Activated T-cell treated with anti-CD3 and anti-CD28 coated beads, Interleukin-2, amount 50 U/mL, for 48 hours (primary cell): ENCODE measurements at places on chromosomes 6 and 20.

- no peak for DNase-seq
Measured at GRCh38 chr20:20461551-20461950, 93.6 kb downstream of the INSM1 start.

DNA sequence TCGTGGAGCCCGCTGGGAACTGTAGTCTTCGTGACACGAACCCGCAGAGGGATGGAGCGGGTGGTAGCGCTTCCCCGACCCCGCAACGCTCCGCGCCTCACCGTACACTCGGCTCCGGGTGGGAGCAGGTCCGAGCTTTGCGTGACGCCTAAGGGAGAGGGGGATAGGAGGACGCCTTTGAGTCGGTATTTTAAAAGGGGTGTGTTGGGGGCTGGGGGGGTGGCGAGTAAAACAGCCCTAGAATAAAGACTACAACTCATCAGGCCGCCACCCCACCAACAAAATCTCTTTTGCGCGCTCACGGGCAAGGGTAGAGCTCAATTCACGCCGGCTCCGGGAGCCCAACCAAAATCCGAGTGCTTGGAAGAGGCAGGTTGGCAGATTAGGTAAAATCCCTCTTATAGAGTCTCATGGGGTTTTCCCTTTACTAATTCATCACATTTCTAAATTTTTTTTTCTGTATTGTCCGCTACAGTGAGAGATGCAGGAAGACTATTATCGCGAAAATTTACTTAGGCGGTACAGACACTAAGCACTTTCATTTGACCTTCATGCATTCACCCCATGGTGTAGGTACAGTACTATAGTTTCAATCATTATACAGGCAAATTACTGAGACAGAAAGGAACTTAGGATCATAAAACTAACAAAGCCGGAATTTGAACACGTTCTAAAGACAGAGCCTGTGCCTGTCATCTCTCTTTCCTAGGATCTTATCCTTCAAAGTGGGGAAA lies 706 bp upstream of the SNX14 start:
- no peak for DNase-seq

GRCh38 chr6:144007478-144008119 lies 460 bp downstream of the PLAGL1 start:
- DNase-seq = peak; percentile 24

GRCh38 chr20:57449398-57450354 lies 58.5 kb downstream of the RBM38 start:
- DNase-seq = no peak

GRCh38 chr6:158785036-158785435 lies 34.1 kb downstream of the EZR start:
- no peak for DNase-seq

DNA sequence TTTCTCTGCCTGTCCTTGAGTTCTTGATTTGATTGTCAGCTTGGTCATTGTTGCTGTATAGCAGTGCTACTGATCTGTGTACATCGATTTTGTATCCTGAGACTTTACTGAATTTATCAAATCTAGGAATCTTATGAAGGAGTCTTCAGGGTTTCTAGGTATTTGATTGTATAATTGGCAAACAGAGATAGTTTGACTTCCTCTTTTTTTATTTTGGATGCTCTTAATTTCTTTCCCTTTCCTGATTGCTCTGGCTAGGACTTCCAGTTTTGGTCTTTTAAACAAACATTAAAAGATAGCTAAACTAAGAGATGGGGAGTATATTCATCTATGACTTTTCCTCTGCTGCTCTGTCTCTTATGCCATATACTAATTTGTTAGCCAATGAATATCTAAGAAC lies 62.4 kb downstream of the NCOA7 start:
- no peak for DNase-seq

GRCh38 chr6:131027326-131027725 lies 35.7 kb downstream of the EPB41L2 start:
- no peak for DNase-seq

DNA sequence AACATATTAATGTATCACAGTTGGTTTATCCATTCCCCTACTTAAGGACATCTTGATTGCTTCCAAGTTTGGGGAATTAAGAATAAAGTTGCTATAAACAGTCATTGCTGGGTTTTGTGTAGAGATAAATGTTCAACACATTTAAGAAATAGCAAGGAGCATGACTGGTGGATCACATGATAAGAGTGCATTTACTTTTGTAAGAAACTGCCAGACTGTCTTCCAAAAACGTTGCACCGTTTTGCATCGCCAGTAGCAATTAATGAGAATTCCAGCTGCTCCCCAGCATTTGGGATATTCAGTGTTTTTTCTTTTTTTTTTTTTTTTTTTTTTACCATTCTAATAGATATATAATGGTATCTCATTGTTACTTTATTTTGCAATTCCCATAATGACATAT lies 695.7 kb upstream of the GJE1 start:
- DNase-seq = no peak

DNA sequence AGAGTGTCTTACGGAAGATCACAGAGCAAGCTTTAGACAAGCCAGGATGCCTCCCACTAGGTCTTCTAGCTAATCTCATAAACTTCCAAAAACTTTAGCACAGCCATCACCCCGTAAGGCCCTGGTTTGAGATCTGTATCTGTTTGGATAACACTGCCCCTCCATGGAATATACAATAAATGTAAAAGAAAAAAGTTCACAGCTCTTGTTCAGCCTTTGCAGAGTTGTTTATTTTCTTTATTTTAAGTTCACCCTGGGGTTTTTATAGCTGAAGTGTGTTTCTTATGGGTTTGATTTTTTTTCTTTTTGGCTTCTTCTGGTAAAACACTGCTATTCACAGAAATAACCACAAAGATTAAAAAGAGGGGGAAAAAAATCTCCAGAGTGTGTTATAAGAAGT lies 125.6 kb downstream of the EYA2 start:
- no peak for DNase-seq

GRCh38 chr6:117503211-117503610 lies 20.7 kb downstream of the DCBLD1 start:
- DNase-seq = no peak

DNA sequence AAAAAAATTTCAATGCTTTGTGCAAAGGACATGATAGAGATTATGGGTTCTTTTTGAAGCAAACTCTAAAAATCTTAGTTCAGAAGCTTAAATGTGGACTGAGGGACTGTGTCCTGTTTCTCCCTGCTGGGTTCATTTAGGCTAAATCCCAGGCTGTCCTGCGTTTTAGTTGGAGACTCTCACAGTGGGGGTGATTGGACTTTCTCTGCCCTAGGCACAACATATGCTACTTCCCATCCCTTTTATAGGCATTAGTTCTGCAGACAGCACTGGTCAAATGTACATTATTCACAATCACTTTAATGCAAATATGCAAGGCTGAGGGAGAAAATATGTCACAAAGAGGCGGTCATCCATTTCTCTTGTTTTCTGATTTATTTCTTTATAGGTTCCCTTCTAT lies 71.3 kb downstream of the TFAP2B start:
- no peak for DNase-seq

- no peak for DNase-seq
Measured at GRCh38 chr20:10565191-10565921, 108.4 kb downstream of the JAG1 start.

GRCh38 chr6:106710580-106710979 lies 81.2 kb downstream of the QRSL1 start:
- DNase-seq = no peak

DNA sequence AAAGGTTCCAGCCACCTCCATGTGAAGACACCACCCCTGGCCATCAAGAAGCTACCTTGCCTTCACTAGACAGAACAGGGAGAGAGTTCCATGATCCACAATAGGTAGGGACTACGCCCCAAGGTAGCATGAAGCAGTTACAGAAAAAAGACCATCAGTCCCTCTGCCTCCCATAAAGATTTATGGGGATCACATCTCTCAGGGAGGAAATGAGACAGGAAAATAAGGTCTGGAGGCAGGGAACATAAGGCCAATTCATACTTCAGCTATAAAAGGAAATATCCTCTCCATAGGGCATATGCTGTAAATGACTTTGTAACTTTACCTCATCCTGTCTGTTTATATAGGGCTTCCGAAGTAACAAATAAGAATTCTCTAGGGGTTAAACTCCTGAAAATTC lies 129.4 kb downstream of the OR2B2 start:
- no peak for DNase-seq

DNA sequence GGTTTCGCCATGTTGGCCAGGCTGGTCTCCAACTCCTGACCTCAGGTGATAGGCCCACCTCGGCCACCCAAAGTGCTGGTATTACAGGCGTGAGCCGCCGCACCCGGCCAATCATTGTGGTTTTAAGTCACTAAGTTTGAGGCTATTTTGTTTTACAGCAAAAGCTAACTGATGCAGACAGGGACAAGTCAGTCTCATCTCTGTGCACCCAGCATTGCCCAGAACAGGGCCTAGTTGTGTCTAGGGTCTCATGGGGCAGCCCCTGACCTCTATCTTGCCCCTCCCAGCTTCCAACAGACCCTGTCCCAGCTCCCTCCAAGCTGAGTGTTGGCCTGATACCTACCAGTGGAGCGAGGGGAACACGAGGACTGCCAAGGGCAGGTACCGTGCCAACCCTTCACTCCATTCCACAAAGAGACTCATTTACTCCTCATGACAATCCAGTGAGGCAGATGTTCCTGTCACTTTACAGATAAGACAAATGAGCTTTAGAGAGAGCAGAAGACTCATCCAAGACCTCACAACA lies 8.9 kb upstream of the RBCK1 start:
- DNase-seq = no peak

DNA sequence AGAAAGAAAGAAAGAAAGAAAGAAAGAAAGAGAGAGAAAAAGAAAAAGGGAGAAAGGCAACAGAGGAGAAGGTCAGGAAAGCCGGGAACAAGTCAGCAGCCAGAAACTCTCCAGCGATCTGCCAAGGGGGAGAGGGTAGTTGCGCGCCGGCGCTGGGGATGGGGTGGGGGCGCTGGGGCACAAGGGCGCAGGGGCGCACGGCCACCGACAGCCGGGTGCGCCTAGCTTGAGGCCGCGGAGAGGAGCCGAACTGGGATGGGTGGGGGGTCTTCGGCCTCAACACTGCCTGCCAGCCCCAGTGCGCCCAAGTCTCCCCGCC lies 533 bp upstream of the RSPO3 start:
- no peak for DNase-seq

DNA sequence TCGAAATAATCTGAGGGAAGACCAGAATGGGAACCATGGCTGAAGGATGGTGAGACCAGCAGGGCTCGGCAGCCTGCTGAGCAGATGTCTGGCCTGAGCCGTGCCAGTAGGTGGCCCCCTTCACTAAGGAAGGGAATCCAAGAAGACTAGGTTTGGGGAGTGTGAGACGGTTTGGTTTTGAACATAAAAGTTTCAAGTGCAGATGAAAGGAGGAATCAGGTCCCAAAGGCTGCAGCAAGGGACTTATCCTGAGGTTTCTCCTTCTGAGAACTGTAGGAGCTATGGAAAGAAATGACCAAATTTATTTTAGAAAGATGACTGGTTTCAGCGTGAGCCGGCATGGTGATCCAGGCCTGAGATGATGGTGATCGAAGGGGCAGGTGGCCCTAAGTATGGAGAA lies 4.6 kb upstream of the OSER1 start:
- DNase-seq = peak; percentile 81

GRCh38 chr20:9149087-9149486 lies 80.2 kb downstream of the PLCB4 start:
- no peak for DNase-seq

DNA sequence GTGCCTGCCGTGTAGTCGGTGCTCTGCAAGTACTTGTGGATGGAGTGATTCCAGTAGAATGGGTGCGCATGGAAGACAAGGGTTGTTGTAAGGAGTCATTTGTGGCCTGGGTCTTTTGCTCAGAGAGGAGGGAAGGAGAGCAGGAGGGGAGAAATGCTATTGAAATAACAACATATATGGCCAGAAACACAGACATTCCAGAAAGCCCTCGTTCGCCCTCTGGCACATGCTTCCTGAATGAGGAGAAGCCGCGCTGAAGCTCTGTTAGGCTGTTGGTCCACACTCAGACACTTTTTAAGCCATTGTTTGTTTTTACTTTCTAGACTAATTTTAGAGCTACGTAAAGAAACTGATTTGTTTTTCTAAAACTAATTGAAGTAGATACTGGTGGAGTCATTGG lies 107.4 kb downstream of the RPP40 start:
- DNase-seq = no peak

DNA sequence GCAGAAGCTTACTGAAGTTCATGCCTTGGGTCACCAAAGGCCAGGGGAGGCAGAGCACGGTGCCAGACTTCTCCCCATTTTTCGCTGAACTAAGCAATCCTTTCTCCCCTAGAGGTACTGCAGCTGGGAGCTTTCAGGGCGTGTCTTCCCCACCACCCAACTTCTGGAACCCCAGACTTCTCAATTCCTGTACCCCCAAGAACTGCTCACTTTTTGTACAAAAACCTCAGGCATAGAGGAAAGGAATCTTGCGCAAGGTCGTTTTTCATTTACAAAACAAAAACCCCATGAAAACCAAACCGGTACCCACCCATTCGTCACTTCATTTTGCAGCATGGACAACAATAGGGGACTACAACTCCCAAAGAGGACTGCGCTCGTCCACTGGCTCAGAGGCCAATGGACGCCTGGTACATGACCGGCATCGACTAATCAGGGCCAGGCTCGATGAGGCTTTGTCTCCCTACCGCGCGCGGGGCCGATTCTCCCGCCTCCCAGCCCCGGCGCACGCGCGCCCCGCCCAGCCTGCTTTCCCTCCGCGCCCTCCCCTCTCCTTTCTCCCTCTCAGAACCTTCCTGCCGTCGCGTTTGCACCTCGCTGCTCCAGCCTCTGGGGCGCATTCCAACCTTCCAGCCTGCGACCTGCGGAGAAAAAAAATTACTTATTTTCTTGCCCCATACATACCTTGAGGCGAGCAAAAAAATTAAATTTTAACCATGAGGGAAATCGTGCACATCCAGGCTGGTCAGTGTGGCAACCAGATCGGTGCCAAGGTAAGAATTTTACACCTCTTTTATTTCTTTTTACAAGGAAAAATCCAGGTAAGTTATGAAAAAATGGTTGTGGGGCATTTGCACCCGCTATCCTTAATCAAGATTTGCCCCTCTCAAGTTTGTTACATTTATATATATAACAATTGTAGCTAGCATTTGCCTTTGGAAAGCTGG lies at the start of gene TUBB:
TSS of gene TUBB (plus strand) at position 562 of the 947 bp plus-strand sequence. CDS start at position 717, 155 bp downstream.
- DNase-seq = peak; percentile 97

GRCh38 chr6:82251942-82252341 lies 4.4 kb upstream of the IBTK start:
- DNase-seq = no peak

DNA sequence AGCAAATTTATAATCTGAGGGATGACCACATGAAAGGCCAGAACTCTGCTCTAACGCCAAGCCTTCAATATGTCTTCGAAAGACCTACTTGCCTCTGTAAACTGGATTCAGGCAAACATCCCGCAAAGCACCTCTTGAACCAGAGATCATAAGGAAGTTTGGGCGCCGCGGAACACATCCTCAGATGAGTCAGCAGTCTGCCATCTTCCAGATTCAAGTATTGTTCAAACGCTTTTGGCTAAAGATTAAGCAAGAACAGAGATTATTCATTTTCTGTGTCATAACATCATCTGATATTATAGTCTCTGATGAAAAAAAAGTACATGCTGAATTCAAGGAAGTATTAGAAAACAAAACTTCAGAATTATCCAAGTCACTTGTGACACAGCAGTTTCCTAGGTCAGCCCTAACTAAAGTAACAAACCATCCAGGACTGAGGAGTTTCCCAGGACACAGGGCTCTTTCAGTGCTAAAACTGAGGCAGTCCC lies 20.8 kb downstream of the TBC1D7 start:
- DNase-seq = no peak

- DNase-seq = no peak
Measured at GRCh38 chr6:119443993-119444641, 94.6 kb upstream of the MAN1A1 start.

GRCh38 chr6:5036269-5036668 lies 32.4 kb upstream of the RPP40 start:
- no peak for DNase-seq
